Pulmonary artery endothelial cell (primary cell): ENCODE measurements at places on chromosomes 3 and 15.

GRCh38 chr15:91348752-91349500 lies 248.9 kb downstream of the SV2B start:
- DNase-seq, result no peak

DNA sequence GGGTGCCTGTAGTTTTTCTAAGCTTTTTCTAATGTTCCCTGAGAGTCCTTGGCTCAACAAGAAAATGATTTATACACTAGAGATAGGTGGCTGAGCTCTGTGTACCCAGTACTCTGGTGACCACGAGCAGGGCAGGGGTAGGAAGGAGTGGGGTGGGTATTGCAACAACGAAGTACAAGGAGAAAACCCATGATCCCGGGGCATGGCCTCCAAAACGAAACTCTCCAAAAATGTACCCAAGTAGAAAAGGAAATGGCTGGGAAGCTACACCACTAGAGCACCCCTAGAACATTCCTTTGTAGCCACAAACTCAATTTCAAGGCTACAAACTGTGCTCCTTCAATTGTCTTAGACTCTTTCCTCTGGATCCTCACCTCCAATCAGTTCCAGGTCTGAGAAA lies 138.9 kb downstream of the DUT start:
- no peak for DNase-seq

- no peak for DNase-seq
Observed at GRCh38 chr15:73752806-73753193, 351 bp downstream of the INSYN1 start.

DNA sequence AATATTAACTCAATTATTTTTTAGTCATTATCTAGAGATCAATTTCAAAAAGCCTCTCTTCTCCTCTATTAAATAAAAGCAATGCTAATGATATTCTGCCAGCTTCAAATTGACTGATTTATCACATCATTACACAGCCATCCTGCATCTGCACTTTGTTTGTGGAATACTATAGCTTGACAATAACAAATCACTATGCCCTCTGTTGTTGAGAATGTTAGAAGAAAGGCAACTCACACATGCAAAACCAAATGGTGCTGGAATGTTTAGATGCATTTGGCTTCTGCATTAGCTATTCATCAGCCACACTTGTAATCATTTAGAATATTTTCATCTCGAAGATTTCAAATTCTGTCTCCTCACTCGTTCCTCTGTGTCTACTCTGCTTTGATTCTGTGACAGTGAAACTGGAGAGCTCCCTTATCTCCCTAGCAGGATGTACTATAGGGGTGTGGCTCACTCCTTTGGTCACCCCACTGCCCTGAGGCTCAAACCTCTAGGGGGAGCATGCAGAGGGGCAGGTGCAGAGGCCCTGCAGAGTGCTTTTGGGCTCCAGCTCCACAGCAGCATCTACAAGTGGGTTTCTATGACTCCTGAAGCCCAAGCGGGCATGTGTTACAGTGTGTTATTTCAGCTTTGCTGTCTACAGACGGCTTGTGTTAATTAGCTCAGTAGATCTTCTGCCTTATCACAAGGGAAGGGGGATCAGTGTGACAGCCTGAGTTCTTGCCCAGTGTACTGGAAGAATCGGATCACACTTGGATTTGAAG lies 454.1 kb upstream of the BCHE start:
- DNase-seq, result no peak

- no peak for DNase-seq
Observed at GRCh38 chr3:135641761-135642160, 323.8 kb upstream of the PPP2R3A start.
